ENCODE measurements at places on chromosomes 3 and 15.

GRCh38 chr3:143171141-143171980 is 51.8 kb downstream of the CHST2 start:
- no peak for DNase-seq

DNA sequence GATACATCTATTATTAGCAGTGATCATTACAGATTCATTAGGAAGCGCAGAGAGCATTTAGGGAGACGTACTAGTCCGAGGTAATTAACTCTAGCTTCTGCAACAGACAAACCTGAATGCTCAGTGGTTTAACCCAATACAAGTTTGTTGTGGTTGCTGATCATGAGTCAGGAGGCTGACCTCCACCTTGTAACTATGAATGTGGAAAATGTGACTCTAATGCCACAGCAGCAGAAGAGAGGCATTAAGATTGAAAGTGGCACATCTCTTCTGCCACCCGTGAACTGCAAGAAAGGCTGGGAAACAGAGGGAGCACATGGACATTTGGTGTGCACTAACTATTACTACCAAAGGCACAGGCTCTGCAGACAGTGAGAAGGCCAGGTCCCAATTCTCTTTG is 71.2 kb upstream of the C3orf80 start:
- no peak for DNase-seq

DNA sequence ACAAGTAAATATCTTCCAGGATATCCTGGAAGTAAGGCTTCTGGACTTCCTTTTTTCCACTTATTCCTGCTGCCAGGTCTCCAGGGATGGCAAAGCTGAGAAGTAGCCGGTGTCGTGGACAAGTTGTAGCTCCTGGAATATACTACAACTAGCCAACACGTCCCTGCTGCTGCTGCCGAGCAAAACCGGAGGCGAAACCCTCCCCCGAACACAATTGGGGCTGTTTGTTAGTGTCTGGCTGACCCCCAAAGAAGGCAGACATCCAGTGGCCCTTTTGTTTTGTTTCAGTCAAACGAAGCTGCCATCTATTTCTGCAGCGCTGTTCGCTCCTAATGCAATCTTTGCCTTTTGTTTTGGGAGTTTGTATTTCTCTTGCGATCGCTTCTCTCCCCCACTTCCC is 45.3 kb upstream of the EIF5A2 start:
- no peak for DNase-seq

DNA sequence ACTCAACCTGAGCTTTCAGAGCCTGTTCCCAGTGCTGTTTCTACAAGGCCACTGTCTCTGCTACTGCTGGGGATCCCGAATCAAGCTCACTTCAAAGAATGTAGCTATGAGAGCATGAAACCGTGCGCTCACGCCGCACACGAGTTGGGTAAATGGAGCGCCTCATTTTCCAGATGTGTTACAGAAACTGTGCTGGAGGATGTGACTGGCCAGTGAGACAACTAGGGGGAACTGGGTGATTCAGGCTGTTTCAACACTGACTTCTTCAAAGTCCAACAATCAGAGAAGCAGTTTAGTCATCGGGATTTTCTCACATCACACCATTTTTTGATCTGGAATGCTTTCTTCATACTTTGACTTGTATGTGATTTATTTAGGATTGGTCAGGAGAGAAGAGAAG is 3.5 kb downstream of the ZNF710 start:
- peak; percentile 48 for DNase-seq

DNA sequence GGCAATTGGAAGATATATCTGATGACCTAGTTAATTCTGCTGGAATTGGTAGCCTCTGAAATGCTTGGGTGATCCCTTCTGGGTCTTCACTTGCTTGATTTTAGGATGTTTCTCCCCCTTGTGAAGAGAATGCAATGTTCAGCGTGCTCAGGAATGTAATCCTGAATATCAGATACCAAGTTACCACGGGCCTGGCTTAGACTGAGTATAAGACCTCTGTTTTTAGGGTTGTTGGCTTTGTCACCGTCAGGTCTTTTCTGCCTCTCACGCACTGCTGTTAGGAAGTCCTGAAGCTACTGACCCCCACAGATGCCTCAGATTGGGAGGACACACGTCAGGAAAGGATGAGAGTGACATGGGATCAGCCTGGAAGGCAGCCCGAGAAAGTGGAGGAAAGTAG is 198.5 kb downstream of the CDIN1 start:
- no peak for DNase-seq

DNA sequence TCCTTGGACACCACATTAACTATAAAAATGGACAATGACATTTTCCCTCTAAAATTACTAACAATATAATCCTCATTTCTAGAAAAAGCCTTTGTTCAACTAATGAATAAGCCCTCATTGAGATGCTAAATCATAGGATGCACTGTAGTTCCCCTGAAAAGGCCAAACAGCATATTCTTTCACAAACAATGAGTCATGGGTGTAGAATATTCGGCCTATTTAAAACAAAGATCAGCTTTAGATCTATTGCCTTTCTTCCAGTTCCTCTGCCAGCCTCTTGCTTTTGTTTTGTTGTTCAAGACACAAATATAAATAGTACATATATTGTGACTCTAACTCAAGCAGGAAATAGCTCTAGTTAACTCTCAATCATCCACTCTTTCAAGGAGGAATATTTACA is 82.5 kb downstream of the ADAM10 start:
- no peak for DNase-seq

- DNase-seq: no peak
These were observed 2.1 kb downstream of the QTRT2 start for GRCh38 chr3:114058646-114059045.

DNA sequence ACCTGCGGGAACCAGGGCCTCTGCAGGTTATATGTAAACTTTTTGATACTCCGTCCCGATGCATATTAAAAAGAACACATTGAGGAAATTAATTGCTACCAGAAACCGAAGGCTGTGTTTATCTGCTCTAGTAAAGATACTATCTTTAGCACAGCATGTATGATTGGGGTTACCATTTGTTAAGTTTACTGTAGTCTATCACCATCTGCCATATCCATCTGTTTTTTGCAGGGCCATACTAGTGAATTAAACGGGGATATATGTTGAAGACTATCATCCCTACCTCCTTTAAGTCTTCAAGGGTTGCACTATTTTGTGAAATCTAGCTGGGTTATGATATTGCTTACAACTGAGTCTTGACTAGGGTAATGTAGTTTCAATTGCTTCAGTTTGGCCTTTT is 597.0 kb downstream of the SQOR start:
- DNase-seq: no peak

DNA sequence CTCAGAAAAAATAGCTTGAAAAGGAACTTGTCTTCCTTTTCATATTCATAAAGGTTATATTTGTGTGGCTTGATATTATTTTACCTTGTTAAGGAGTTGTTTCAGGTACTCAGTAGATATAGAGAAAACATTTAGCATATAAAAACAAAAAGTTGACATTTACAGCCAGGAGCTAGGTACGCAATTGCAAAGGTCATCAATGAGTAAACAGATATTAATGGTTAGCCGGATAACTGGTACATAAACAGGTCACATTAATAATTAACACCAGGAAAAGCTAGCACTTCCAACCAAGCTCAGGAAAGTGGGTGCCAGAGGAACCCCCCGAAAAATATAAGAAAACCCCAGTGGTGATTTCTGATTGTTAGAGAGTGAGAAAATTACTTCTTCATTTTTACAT is 146.6 kb upstream of the NR2F2 start:
- DNase-seq: no peak

- DNase-seq: no peak
These were observed 62.8 kb upstream of the PPARG start for GRCh38 chr3:12226031-12226430.

- DNase-seq: no peak
These were observed 100.9 kb downstream of the PGPEP1L start for GRCh38 chr15:98906712-98907083.

DNA sequence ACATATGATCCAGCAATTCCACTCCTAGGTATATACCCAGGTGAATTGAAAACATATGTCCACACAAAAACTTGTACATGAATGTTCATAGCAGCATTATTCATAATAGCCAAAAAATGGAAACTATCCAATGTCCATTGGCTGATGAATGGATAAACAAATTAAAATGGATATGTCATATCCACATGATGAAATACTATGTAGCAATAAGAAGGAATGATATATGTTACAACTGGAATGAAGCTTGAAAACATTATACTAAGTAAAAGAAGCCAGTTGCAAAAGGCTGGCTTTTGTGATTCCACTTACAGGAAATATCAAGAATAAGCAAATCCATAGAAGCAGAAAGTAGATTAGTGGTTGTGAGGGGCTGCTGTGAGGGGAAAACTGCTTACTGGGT is 33.7 kb downstream of the BNC1 start:
- DNase-seq: no peak

GRCh38 chr15:61049028-61049427 is 180.1 kb downstream of the RORA start:
- DNase-seq: no peak

Measured in SW 1271 (cell line).